ENCODE measurements at places on chromosomes 11 and 22.

- DNase-seq, result no peak
Measured at GRCh38 chr11:93054279-93054678, 84.8 kb downstream of the MTNR1B start.

- DNase-seq, result no peak
Measured at GRCh38 chr11:130738611-130739010, 177.7 kb downstream of the SNX19 start.

DNA sequence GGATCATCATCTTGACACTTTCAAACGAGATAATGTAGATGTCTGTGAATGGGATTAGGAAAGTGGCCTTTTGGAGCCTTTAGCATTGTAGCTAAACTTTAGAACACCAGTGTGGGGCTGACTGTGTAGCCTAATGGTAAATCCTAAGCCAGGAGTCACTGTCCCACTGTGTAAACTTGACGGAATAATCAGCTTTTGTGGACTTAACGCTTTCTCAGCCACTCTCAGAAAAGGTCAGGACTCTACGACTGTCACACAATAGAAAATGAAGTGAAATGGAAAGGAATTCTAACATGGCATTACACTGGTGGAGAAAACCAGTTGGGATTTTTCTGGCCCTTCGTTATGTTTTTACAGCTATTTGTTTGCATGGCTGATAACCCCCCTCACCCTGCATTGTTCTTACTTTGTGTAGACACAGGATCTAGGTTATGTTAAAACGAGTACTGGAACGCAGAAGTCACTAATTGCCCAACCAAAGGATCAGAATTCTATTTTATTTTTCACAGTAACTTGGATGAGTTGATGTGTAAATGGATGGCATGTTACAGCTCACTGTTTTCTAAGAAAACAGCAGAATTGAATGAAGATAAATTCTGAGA, 22.0 kb upstream of the GRAMD1B start:
- no peak for DNase-seq

GRCh38 chr11:133354069-133354468, 178.2 kb downstream of the OPCML start:
- no peak for DNase-seq

GRCh38 chr22:23178512-23179254, 1.6 kb upstream of the BCR start:
- peak; percentile 67 for DNase-seq

DNA sequence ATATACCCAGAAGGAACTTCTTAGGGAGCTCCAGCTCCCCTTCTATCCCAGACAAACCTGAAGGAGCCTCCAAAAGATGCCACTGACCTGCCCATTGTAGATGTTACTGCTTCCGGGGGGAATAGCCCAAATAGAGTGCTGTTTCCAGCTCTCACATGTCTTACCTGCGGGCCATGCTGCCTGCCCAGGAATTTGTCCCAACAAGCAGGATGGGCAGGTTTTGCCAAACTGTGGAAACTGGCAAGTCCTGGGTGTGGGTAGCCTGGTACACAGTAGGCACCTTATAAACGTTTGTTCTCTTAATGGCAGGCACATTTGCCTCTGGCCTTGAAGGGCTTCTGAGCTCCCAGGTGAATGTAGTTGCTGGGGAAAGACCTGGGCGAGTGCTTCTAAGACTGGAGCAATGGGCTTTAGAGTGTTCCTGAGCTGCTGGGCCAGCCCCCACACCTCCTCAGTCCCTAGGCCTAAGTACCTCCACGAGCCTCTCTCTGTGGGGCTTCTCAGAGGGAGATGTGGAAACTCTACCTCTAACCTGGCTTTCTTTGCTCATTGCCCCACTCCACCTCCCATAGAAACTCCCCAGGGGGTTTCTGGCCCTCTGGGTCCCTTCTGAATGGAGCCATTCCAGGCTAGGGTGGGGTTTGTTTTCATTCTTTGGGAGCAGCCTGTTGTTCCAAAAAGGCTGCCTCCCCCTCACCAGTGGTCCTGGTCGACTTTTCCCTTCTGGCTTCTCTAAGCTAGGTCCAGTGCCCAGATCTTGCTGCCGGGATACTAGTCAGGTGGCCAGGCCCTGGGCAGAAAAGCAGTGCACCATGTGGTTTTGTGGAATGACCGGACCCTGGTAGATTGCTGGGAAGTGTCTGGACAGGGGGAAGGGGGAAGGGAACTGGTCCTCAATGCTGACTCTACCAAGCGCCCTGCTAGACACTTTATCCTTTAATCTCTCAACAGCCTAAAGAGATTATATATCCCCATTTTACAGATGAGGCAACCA, 37.2 kb downstream of the LIMK2 start:
- DNase-seq, result no peak

- DNase-seq, result no peak
Measured at GRCh38 chr11:45698777-45699497, 33.5 kb upstream of the CHST1 start.

DNA sequence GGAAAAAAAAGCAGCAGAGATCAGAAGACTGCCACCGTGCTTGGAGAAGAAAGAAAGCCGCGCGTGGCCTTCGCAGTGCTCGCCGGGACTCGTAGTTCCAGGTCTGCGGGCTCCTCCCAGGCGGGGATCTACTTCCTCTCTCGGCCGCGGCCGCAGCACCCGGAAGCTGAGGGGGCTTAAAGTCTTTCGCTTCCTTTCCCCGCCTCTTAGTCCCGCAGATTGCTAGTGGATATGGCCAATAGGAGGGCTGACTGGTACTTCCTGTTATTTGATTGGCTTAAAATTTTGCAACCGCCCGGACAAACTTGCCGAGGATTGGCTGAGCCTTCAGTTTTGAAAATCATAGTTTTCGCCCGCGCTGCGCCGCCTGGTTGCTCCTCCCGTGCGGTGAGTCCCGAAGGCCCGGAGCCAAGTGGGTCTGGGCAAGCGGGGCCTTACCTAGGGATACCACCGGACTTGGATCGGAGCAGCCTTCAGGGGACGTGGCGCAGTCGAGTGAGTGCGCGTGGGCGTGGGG, at the start of gene INCENP:
Gene INCENP, plus strand, starts transcription at position 343 of the 517 bp plus-strand sequence. CDS start 4,151 bp downstream, outside the sequence.
- peak; percentile 91 for DNase-seq

DNA sequence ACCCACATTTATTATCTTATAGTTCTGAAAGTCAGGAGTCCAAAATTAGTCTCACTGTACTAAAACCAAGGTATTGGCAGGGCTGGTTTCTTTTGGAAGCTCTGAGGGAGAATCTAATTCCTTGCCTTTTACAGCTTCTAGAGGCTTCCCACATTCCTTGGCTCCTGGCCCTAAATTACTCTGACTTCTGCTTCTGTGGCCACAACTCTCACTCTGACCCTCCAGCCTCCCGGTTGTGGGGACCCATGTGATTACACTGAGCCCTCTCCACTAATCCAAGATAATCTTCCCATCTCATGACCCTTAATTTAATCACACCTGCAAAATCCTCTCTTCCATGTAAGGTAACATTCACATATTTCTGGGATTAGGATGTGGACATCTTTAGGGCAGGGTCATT, 110.9 kb downstream of the ARL14EP start:
- DNase-seq, result no peak

DNA sequence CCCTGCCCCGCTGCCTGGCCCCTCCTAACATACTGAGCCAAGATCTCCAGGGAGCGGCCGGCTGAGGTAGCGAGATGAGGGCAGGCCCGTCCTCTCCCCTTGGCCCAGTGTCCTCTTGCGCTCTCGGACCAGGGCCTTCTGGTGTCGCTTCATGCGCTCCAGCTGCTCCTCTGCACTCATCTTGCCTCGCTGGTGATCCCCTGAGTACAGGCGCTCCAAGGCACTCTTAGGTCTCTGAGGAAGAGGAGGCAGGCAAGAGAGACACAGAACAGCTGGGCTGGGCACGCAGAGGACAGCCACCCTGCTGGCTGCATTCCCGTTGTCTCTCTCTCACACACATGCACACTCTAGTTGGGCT, 50.6 kb downstream of the C11orf58 start:
- DNase-seq, result no peak

Data from right kidney (tissue), 9 donors.